ENCODE measurements at places on chromosomes 11 and 22.
A peak's percentile ranks its signal among the peaks of the same experiment; 100 is the strongest.

DNA sequence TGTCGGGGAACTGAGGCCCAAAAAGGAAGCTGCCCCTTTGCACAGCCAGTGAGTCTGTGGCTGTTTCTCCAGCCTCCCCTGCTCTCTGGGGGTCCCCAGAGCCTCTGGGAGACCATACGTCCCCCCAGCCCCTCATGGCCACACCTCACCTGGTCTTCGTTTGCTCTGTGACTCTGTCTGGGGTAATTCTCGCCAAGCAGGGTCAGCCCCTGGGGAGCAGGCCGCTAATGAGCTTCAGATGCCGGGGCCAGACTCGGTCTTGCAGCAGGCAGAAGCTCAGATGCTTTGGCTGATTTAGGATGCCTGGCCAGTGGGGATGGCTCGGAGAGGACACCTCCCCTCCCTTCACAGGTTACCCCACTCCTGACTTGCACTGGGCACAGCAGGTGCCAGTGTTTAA lies 24.1 kb upstream of the WNT11 start:
- DNase-seq = no peak

GRCh38 chr11:108873941-108874340 lies 209.1 kb downstream of the DDX10 start:
- DNase-seq = no peak

DNA sequence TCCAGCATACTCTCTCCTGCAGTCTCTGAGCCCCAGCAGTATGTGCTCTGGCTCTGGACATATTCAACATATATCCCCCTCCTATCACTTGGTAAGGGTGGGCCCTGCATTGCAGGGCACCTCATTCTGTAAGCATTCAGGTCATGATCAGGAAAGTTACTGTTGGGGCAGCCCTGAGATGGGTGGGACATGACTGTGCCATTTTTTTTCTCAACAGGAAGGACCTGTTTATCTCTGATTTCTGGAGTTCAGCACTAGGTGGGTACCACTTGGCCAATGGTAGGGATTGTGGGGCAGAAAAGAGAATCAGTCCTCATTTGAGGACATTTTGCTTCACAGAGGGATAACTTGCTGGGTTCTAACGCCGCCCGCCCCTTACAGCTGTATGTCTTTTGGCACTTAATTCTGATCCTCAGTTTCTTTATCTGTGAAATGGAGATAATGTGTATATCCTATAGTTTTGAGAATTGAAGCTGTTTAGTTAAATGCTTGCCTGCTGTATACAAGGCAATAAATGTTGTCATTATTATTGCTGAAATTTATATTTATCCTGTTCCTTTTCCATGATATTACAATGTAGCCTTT lies 2.2 kb downstream of the SRRD start:
- no peak for DNase-seq

DNA sequence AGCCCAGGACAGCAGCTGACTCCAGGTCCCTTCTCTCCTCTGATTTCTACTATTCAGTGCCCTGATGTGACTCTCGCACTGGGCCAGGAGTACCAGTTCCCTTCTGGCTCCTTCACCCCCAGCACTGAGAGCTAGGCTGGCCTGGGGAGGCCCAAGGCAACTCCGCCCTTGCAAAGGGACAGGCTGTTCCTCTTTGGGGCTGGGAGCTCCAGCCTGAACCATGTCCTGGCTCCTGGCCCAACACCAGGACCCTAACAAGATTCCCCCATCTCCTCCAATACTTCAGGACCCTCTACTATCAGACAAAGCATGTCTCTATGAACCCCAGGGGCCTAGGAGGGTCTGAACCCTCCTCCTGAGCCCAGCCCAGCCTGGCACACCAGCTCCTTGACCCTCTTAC lies 12.5 kb downstream of the CREB3L1 start:
- DNase-seq = peak; percentile 48

DNA sequence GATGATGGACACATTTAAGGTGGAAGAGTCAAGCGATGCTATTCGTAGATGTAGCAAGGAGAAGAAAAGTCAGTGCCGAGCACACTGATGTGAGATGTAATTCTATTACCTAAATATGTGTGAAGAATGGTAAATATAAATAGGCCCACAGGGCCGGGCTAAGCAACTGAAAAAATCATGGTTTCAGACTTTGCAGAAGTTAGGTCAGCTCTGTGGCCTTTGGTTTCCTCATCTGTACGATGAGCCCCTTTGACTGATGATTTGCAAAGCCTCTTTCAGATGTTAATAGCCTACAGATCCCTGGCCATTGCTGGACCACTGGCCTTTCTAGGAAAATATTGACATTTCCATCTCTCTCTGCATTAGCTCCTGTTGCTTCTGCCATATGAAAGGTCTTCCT lies 570.8 kb downstream of the OPCML start:
- DNase-seq = no peak
